ENCODE measurements at places on chromosomes 1 and 21.

GRCh38 chr1:78227705-78228635, 182.2 kb downstream of the GIPC2 start:
- DNase-seq = no peak

DNA sequence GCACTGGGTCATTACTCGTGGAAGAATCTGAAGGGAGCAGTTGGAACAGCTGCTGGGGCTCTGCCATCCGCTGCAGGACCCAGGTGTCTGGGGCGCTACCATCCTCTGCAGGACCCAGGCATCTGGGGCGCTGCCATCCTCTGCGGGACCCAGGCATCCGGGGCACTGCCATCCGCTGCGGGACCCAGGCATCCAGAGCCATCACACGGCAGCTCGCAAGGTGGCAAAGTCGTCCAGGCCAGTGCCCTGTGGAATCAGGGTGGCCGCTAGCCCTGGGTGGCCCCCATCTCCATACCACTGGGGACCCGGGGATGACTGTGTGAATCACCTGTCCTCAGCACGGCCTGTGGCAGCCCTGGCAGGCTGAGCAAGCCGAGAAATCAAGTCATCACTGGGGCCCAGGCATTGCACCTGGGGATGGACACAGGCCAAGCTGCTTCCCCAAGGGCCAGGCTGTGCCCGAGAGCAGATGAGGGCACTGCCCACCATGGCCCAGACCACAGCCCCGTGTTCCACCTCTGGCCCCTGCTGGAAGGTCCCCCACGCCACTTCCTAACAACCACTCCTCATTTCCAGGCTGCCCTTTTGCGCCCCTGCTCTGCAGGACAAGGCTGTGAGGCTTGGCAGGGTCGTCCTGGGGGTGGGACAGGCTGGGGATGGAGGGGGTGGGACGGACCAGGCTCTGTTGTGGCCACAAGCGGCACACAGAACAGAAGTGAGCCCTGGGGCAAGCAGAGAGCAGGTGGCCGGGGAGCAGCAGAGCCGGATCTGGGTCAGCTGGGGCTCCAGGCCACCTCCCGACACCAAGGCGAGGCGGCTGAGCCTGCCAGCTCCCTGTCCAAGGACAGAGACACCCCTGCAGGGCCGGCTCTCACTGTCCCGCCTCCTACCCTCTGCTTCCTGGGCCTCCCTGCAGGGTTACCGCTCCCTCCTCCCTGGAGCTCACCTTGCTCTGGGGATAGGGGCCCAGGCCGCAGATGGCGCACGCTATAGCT, 12.7 kb downstream of the GABRD start:
- DNase-seq = no peak

DNA sequence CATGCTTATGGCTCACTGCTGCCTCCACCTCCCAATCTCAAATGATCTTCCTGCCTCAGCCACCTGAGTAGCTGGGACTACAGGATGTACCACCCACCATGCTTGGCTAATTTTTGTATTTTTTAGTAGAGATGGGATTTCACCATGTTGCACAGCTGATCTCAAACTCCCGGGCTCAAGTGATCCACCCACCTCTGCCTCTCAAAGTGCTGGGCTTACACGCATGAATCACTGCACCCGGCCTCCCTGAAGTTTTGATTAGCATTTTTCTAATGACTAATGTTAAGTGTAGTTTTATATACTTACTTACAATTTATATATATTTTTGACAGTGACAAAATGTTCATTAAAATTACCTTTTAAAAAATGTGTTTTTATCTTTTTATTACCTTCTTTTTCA, 41.1 kb downstream of the ZNF678 start:
- DNase-seq = no peak

DNA sequence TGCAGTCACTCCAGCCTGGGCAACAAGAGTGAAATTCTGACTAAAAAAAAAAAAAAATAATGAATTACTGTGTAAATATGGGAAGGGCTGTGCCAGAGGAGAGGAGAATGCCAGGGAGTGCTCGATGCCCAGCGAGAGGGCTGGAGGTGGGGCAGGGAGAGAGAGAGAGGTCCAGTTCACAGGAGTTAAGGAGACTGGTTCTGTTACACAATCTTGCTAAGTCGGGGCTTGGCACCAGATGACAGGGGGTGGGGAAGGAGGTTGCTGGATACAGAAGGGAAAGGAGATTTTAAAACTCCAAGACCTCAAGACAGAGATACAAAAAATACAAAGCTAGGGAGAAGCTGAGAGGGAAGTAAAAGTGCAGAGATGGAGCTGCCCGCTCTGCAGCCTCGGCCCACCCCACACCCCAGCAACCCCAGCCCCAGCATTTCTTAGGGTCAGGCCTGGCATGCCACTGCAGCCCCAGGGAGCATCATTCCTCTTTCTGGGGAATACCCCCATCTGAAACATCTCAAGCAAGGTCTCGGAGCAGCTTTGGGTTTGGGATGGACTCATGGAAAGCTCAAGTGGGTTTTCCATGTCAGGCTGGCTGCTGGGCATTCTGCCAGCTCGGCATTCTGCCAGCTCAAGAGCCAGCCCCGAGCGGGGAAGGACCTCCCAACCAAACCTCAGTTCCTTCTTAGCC, 991 bp downstream of the SELENBP1 start:
- no peak for DNase-seq

DNA sequence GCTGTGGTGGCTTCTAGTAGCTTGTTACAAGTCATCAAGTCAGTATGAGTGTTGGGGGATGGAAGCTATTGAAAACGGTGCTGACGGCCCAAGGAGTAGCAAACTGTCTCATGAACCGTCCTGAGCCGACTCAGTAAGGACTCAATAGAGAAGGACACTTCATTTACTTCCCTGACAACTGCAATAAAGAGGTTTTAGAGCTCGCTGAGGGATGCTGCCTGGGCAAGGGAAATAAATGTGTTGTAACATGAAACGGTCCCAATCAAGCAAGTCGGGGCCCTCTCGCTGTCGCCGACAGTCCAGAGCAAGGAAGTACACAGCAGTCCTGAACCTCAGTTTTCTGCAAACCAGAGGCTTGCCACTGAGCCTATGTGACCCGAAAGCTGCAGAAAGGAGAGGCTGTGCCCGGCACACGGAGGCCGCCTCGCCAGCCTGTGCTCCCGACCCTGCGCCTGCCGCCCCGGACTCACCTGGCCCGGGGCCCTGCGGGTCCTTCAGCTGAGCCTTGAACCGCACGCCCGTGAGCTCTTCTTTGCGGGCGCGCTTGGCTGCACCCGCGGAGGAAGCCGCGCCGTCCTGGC, 423 bp downstream of the URB1 start:
- peak; percentile 13 for DNase-seq

GRCh38 chr1:200733907-200734306, 4.8 kb upstream of the CAMSAP2 start:
- DNase-seq = no peak

- DNase-seq = no peak
Measured at GRCh38 chr1:217896490-217896889, 265.3 kb downstream of the SPATA17 start.

- no peak for DNase-seq
Measured at GRCh38 chr1:233015965-233016364, 65.6 kb downstream of the NTPCR start.

DNA sequence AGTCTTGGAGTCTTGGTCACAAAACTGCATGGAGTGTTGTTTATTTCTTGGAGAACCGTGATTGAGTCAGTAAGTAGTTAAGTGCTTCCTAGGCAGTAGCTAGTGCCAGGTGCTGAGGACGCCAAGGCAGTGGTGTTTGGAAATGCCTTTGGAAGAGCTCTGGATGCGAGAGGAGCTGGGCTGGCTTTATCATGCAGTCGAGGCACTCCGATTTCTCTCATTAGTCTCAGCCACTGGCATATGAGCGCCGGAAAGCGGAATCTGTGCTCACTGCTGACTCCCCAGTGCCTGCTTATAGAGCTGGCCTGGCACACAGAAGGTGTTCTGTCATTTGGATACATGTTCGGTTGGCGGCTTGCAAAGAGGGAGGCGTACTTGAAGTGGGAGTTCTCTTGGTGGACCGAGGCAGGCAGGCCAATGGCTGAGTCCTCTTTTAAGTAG, 3.6 kb downstream of the TENT5C start:
- no peak for DNase-seq

DNA sequence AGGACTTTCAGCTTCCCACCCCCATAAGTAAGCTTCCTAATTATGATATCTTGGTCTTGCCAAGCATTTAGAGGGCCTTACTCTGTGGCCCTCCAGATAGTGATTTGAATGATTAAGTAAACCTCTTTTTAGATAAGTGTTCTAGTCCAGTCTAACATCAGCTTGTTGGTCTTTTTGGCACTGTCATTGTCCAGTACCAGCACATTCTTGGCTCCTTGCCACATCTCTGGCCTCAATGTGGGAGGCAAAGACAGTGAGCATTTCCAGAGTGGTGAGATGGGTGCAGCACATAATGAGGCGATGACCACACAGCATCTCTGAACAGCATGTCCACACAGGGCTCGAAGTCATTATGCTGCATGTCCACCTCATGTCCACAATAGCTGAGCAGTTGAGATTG, 6.1 kb downstream of the CAPZA1 start:
- peak; percentile 36 for DNase-seq

Measured in inflammatory macrophage (primary cell).